ENCODE measurements at places on chromosomes 5 and 9.

- peak; percentile 86 for DNase-seq
These were observed 480.0 kb downstream of the CCDC171 start for GRCh38 chr9:16032799-16033198.

DNA sequence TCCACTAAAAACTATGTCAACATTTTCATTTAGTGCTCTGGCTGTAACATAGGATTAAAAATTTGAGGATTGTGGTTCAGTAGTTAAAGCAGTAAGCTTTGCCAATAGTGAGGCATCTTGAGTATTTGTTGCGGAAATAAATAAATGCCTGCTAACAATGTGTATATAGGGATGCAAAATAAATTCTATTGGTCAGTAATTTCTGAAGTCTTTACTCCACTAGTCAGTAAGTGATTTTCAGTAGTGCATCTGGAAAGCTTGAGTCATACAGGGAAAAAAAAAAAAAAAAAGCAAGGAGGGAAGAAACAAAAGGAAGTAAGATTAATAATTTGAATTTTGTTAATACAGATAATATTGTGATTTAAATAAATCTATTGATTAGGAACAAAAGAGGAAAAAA is 21.0 kb downstream of the NIPBL start:
- DNase-seq: peak; percentile 47

GRCh38 chr9:80763536-80763935 is 925.8 kb downstream of the TLE1 start:
- no peak for DNase-seq

DNA sequence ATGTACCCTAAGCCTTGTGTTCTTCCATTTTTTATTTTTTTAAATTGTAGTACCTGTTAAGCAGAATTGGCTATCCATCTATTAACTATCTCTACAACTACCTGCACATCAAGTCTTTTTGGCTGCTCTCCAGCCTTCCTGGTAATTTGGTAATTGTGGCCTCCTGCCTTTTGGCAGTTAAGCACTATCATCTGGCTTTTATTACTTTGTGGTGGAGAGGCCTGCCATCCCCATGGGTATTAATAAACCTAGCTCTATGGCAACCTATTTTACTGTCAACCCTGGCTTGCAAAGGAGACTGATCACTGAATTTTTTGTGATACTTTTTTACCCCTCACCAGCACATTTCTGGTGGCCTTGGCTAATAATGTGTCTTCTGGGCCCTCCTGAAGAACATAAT is 20.5 kb downstream of the SELENOP start:
- no peak for DNase-seq

DNA sequence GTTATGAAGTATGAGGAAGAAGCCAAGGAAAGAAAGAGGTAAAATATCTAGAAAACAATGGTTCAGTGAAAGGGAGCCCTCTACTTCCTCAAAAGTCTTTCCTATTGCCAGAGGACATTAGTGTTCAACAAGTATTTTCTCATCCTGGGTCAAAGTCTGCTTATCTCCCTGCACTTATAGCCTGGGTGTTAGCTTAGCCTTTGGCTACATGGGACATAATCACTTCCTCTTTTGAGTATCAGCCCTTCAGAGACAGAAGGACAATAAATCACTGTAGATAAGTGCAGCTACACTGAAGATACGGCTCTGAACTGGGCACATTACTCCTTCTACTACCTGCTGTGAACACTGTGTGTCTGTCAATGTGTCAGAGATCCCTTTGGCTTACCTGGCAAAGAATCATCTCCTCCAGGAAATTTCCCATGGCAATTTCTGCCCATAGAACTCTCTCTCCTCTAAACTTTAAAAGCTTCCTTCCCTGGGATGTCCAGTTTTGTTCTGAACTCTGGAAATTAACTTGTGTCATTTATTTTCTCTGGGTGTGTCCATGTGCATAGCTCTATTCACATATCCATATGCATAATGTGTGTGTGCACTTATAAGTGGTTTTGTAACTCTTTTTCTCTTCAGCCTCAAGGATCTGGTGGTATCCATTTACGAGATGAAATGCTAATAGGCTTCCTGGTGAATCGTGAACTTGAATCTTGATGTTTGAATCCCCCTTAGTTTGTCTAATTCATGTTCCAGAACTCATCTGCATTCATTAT is 30.0 kb upstream of the RECK start:
- DNase-seq: no peak

GRCh38 chr5:147051193-147051592 is 172.6 kb upstream of the PPP2R2B start:
- DNase-seq: no peak

DNA sequence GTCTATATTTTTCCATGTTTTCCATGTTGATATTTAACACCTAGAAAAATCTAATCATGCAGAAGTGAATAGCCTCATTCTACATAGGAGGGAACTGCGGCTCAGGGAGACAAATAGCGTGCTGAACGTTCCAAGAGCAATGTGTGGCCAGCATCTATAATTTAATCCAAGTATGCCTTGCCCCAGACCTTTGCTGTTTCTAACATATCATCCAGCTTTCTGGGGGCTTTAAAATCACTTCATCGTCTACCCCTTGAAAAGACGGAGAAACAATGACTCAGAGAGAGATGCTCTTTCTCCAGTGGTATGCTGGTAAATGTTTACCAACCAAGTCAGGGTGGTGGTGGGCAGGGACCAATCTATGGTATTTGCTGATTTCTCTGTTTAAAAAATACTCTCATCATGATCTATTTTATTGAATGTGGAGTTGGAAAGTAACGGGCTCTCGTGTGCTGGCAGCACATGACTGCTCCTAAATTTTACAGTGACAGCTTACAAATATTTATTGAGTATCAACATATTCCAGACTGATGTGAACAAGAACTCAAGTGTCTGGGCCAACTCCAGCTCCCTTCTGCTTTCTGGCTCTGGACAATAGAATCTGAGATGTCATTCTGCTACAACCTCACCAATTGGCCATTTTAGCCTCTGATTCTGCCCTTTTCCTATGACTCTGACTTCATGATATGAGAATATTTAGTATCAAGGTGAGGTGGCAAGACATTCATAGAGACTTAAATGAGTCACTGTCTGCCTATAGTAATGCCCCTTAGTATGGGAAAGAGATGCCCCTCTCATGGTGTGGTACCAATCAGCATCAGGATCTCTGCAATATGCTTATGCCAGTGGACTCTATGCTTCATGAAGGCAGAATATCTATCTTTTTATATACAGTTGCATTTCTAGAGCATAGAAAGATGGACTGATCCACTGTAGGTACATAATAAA is 407.4 kb upstream of the TNC start:
- DNase-seq: no peak

GRCh38 chr5:79845448-79846197 is 145.4 kb downstream of the MTX3 start:
- DNase-seq: peak; percentile 56

GRCh38 chr5:172769342-172769615 is 1.7 kb downstream of the DUSP1 start:
- DNase-seq: no peak

DNA sequence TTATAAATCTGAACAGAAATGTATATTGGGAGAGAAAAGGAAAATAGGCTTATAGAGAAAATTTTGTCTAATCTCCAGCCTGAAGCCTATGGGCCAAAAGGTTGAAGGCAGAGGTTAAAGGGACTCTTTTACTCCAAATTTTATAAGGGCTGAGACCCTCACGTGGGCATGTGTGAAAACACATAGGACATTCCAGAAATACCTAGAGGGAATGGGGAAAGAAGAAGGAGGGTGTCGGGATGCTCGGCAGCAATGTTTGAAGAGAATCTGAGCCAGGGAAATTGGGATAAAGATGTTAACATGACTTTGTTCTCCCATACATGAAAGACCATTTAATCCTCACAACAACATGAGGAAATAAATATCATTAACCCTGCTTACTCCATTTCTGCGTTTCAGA is 102.1 kb upstream of the SLC12A2 start:
- no peak for DNase-seq

DNA sequence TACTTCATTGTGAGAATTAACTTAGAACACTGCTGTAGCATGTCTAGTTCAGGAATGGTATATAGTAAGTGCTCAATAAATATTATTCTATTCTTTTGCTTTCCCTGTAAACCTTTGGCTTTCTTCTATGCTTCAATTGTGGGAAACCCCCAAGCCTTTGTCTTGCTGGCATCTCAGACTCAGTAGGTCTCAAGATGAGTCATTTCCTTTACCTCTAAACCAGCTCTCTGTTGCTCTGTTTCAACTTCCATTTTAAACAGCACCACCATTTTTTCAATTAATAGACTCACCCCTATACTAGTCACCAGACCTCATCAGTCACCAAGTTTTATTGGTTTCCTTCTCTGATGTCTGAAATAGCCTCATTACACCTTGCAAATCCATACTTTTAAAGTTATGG is 43.5 kb downstream of the DMAC1 start:
- DNase-seq: no peak

All from Caki2 (cell line).